ENCODE measurements at places on chromosomes 16 and 17. TPM values are rescaled to one million over a fixed set of nuclear protein-coding genes. Genes with fewer than 3 reads are reported as not detected.

DNA sequence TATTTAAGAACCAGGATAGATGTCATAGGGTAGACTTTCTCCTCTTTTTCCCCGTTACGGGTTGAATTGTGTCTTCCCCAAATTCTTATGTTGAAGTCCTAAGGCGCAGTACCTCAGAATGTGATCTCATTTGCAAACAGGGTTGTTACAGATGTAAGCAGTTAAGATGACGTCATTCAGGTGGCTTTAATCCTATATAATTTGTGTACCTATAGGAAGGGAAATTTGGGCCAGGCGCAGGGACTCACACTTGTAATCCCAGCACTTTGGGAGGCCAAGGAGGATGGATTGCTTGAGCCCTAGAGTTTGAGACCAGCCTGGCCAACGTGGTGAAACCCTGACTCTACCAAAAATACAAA is 99.5 kb upstream of the DHX40 start:
- no peak for DNase-seq

The CCL8 gene
- polyA plus RNA-seq: 0.20 TPM

The USP43 gene
- polyA plus RNA-seq: 7.5 TPM

DNA sequence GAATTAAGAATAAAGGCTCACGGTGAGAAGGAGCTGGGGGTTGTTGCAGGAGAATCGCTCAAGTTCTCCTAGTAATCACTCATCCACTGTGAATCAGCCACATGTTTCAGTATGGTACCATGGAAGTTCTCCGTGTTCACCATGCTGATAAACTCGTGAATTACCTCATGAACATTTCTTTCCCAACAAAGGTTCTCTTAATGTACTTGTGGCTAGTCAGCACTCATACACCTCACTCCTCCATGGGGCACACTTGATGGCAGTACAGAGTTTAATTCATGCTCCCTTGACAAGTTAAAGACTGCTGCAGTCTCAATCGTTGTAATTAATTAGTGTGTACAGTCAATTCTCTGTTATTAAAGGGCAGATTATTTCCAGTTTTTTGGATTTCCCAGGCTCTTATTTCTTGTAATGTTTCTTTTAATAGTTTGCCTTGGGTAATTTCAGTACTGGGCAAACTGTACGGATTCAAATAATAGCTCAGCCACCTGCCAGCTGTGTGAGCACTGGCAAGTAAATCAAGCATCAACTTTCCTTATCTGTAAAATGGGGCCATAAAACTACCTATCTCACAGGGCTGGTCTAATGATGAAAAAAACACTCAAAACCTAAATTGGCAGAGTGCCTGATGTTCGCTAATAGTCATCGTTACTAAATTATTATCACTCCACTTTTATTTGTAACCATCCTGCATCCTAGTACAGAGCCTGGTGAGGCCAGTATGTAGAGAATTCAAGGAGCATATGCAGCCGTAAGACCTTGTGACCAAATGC is 6.1 kb downstream of the GOT2 start:
- no peak for DNase-seq

DNA sequence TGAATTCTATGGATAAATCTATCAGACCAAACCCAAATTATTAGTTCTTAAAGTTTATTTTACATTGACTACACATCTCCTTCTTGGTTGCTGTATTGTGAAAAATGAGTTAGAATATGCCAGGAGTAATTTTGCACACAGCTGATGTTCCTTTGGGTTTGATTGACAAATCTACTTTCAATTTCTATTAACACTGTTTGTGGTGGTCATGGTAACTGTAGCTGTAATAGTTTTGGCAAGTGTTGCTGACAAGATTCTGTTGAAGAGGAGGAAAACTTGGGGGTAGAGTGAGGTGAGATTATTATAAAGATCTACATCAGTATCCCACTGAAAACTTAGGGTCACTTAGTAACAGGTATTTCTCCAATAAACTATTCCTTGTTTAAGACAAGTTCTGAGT is 30.3 kb downstream of the MRTFB start:
- DNase-seq: no peak

DNA sequence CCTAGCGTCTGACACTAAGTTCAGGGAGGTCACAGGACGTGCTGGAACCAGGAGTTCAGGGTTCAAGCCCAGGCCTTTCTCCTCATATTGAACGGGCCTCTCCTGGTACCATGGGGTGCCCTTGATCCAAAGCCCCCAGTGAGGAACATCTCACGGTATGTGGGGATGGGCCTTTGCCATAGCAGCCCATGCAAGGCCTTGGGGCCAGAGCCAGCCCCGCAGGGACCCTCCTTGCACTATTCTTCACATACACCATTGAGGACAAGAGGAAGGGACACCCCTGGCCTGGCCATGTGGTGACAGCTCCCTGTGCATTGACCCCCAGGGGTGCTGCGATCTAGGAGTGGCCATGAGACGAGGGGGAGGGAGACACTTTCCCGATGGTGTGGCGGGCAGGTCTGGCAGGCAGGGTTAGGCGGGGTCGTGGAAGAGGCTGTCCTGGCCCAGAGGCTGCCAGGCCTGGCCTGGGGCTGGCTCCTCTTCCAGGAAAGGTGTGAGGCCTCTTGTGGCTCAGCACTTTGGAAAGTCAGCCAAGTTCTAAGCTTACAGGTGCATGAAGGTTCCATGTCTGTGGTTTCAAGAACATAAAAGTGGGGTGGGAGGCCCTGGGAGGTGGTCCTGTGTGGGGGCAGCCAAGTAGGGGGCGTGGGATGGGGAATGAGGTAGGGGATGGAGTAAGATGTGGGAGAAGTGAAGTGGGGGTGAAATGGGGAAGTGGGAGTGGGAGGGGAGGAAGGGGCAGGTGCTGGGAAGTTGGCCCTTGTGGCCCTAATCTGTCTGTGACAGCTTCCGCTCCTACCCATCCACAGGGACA is 88.7 kb upstream of the CBX4 start:
- DNase-seq: no peak

- DNase-seq: no peak
Observed at GRCh38 chr17:40645943-40646342, 1.7 kb downstream of the SMARCE1 start.

- no peak for DNase-seq
Observed at GRCh38 chr16:8179615-8180014, 410.7 kb downstream of the TMEM114 start.

GRCh38 chr16:75761108-75761507 is 34.8 kb upstream of the CPHXL start:
- DNase-seq: no peak

DNA sequence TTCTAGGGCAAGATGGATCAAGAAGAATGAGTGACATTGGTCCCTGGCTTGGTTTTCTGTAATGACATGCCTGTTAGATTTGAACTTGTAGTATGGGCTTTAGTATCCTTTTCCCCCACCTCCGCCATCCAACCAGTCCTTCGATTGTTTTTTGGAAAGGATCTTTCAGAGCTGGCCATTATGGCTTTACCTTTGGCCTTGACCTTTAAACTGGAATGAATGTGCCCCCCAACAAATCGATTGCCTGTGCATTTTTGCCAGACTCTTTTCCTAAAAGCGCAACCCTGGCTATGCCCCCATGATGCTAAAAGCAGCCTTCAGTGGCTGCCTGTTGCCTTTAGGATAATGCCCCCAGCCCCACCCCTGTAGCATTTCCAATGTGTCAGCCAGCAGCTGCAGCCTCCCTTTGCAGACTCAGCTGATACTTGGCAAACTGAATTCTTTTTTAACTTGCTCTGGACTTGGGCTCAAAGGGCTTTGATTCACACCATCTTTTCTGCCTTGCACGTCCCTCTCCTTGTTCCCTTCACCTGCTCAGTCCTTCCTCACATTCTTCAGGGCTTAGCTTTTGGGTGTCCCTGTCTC is 4.0 kb downstream of the GPRC5C start:
- no peak for DNase-seq

The COPZ2 gene
- polyA plus RNA-seq: 21.5 TPM

The CBX2 gene
- polyA plus RNA-seq: 23.0 TPM

GRCh38 chr16:11025120-11025531 is 80.8 kb downstream of the CLEC16A start:
- no peak for DNase-seq

DNA sequence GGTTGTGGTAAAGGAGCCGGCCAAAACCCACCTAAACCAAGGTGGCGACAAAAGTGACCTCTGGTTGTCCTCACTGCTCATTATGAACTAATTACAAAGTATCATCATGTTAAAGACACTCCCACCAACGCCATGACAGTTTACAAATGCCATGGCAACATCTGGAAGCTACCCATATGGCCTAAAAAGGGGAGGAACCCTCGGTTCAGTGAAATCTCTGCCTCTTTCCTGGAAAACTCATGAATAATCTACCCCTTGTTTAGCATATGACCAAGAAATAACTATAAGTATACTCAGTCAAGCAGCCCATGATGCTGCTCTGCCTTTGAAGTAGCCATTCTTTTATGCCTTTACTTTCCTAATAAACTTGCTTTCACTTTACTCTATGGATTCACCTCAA is 72.2 kb downstream of the CYLD start:
- DNase-seq: no peak

The GCGR gene
- 7.2 TPM for polyA plus RNA-seq

DNA sequence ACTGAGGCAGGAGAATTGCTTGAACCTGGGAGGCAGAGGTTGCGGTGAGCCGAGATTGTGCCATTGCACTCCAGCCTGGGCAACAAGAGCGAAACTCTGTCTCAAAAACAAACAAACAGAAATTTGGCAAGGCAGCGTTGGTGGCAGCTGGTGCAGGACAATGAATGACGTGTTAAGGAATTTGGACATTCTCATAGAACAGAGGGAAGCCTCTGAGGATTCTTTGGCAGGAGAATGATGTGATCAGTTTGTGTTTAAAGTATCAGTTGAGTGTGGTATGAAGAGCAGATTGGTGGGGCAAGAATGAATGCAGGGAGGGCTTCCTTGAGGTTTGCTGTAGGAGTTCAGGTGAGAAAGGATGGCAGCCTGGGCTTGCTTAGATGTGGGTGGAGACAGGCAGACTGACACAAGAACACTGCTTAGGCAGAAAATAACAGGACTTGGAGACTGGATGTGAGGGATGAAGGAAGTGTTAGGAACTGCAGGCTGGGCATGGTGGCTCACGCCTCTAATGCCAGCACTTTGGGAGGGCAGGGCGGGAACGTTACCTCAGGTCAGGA is 4.8 kb downstream of the CYB5D2 start:
- no peak for DNase-seq

- DNase-seq: no peak
Observed at GRCh38 chr16:56351481-56351880, 73.9 kb downstream of the AMFR start.

GRCh38 chr17:54864636-54865356 is 35.9 kb upstream of the TOM1L1 start:
- no peak for DNase-seq

GRCh38 chr16:89155184-89155679 is 16.3 kb upstream of the CDH15 start:
- no peak for DNase-seq

The VTN gene
- polyA plus RNA-seq: 5.7 TPM

DNA sequence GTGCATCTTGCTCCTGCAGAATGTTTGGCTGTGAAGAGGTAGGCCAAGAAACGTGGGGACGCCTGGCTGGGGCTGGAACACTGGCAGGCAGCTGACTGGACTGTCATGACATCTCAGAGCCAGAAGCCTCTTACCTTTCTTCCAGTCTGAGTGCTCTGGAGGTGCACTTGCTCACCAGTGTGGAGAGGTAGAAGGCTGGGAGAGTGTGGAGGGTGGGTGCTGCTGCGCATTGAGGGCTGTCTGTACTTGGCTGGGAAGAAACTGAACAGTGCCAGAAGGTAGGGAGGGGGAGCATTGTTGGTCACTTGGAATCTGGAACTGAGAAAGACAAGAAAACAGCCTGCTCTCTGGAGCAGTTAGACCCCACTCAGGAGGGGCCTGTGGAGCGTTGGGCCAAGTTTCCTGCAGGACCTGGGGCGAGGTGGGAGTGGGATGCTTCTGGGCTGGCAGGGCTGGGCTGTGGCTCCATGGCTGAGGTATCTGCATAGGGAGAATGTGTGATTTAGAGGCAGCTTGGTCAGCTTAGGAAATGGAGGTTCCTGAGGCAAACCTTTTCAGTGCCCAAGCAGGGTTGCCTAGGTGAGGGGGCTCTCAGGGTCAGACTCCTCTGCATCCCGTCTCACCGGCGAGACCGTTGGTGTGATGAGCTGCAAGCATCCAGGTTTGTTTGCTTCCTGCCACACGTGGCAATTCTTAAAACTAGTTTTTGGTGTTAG is 55.1 kb downstream of the KSR1 start:
- no peak for DNase-seq

The ENGASE gene
- 38.7 TPM for polyA plus RNA-seq

GRCh38 chr16:49876716-49877129 is 20.8 kb upstream of the ZNF423 start:
- no peak for DNase-seq

- no peak for DNase-seq
Observed at GRCh38 chr17:74875155-74875976, 2.6 kb upstream of the FDXR start.

The POLR2A gene
- 159 TPM for polyA plus RNA-seq

The CPD gene
- 109 TPM for polyA plus RNA-seq

- DNase-seq: no peak
Observed at GRCh38 chr16:80166082-80166481, 374.7 kb upstream of the DYNLRB2 start.

- DNase-seq: no peak
Observed at GRCh38 chr16:57622361-57623250, 5.8 kb upstream of the ADGRG1 start.

The MT1E gene
- 20.0 TPM for polyA plus RNA-seq

DNA sequence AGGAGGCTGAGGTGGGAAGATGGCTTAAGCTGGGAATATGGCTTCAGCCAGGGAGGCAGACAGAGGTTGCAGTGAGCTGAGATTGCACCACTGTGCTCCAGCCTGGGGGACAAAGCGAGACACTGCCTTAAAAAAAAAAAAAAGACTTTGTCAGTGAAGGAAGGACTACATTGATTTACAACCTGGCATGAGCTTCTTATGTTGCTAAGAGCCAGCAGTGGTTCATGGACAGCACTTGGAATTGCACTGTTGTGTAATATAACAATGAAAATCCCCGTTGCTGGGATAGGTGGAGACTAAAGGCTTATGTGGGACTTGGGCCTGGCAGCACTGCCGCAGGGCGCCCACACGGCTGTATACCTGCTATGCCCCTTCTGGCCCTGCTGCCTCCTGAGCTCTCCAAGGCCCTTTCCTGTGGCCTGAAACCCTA is 14.1 kb upstream of the SLC16A5 start:
- DNase-seq: no peak

- DNase-seq: no peak
Observed at GRCh38 chr16:88855176-88855575, 1.6 kb downstream of the GALNS start.

All from left renal pelvis (tissue), 4 donors.